ENCODE measurements at places on chromosomes 7 and 10.
A peak's percentile ranks its signal among the peaks of the same experiment; 100 is the strongest.

GRCh38 chr7:27031289-27032172 lies 64.3 kb downstream of the HOXA1 start:
- peak; percentile 85 for DNase-seq

DNA sequence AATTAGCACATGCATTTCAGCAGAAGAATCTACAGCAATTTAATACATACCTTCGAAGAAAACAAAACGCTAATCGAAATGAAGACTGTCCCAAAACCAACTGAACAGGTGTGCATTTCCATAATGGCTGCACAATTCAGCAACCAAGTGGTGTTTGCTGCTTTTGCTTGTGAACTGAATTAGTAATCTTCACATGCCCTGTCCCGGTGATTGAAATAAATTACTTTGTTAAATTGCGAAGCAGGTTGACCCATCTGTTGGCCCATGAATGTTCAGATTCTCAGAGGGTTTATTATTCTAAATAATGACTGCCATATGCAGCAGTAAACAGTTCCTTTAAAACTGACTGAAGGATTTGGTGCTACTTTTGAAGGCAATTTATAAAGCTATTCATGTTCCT lies 445.2 kb upstream of the NFE2L3 start:
- DNase-seq = no peak

GRCh38 chr7:116873619-116874018 lies 11.2 kb downstream of the CAPZA2 start:
- DNase-seq = no peak

DNA sequence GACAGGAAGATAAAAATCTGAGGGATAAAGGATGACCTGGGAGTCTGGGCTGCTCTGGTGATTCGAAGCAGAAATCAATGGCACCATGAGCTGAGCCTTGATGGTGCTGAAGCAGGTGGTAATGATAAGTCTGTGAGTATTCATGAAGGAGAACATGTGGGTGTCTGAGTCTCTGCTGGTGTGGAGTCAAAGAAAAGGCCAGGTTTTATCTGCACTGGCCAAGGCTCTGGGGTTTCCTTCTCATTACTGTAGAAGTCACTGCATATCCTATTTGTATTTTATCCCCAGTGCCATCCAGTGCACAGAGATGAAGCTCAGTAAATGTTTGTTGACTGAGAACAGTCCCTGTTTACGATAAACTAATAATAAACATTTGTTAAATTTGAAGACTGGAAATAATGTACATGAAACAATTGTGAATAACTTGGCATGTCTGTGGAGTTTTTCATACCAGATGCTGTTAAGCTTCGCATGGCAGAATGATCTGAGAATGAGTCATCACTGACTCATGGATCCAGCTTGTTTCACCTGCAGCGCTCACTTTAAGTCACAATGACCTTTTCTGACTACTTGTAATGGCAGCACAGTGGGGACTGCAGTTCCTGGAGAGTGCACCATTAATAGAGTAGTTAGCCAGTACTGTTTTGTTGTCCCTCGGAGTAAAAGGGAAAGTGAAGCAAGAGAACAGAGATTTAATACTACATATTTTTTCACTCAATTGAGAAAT lies 538.5 kb downstream of the HTR7 start:
- peak; percentile 87 for DNase-seq
